DMS79 treated with DMSO at 0.1 percent for 48 hours (cell line): ENCODE measurements at places on chromosomes 2 and 18.

DNA sequence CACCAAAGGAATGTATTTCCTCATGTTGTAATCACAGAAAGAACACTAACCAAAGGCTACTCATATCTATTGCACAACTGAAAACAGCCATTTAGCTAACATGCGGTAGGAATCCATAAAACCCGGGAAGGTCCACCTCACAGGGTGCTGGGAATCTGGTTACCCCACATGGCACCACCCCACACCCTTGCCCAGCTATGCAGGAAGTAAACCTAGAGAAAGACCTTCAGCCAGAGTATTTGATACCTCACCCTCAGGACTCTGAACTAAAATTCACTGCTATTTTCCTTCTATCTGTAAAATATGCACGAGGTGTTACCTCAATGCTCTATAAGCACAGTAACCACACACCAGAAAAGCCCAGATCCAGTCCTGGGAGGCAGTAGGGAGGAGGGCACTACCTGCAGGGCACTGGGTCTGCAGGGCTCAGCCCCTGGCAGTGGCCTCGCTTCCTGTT lies 45.8 kb downstream of the PTPN2 start:
- DNase-seq = no peak

DNA sequence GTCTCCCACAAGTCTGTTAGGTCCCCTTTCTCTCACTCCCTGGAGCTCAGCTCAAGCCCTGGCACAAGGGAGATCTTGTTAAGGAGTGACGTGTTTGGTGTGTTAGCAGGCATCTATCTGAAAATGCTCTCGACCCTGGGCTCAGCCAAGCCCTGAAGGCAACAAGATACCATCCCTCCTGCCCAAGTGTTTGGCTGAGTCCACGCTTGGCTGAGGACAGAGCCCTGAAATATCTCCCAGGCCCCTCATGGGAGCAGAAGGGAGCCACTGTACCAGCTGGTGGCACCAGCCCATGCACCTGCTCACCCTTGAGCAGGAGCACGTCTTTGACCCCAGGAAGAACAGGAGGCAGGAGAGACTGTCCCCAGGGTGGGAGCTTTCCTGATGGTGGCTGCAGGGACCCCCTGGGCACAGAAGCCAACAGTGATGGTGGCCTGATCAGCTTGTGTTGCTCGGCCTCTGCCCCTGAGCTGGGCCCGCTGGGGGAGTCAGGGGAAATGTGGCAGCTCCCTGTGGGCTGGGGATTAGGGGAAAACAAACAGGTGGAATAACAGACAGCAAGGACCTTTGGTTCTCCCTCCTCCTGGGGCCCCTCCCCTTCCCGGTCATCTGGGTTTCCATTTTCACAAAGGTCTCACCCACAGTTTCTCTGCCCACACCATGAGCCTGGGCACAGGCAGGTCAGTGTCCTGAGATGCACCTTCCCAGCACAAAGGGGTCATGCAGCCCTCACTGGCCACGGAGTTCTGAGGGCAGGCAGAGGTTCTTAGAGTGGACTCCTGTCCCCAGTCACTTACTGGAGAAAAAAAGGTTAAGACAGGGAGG lies 91.6 kb downstream of the RHOB start:
- peak; percentile 67 for DNase-seq

GRCh38 chr2:27320958-27321543 lies 1.8 kb downstream of the MPV17 start:
- no peak for DNase-seq

- no peak for DNase-seq
Measured at GRCh38 chr18:22840606-22841144, 92.5 kb upstream of the RBBP8 start.

DNA sequence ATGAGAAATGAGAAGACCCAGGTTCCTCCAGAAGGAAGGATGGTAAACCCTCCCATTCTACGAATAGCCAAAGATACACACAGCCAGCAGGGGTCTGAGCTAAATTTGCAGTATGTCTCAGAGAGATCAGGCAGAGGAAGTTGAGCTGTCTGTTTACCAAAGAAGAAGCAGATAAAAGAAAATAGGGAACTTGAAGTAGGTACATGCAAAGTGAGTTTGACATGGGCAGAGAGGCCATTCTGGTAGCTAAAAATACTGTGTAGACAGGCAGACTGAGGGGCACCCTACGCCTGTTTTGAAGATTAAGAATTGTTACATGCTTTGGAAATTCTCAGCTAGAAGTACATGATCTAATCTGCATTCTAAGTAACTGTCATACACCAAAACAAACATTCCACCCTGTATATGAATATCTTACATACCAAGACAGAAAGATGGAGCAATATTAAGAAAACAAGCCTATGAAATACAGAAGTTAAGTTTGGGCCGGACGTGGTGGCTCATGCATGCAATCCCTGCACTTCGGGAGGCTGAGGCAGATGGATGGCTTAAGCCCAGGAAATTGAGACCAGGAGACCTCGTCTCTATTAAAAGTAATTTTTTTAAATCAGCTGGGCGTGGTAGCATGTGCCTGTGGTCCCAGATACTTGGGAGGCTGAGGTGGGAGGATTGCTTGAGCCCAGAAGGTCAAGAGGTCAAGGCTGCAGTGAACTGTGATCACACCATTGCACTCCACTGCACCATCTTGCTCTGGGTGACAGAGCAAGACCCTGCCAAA lies 157.9 kb downstream of the ANKRD44 start:
- DNase-seq = no peak

DNA sequence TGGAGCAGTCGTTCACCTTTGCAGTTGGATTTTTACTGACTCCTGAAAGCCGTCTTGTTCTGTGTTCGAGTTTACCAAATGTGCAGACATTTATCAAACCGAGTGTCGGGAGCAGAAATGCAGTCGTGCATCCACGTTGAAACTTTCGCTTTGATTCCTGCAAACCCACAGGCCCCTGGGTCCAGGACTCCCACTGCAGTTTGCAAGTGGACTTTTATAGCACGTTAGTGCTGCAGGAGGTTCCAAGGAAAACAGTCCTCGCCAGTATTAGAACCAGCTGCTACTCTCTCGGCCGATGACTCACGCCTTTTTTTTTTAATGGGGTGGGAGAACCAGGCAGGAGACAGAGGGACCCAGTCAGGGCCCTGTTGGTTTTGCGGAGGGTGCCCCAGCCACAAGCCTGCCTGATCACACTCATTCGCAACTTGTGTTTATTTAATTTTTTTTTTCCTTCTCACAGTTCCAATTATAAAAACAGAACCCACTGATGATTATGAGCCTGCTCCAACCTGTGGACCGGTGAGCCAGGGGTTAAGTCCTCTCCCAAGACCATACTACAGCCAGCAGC lies 90.1 kb downstream of the NFATC1 start:
- no peak for DNase-seq

GRCh38 chr2:241880311-241881073 lies 11.0 kb downstream of the RTP5 start:
- DNase-seq = no peak

DNA sequence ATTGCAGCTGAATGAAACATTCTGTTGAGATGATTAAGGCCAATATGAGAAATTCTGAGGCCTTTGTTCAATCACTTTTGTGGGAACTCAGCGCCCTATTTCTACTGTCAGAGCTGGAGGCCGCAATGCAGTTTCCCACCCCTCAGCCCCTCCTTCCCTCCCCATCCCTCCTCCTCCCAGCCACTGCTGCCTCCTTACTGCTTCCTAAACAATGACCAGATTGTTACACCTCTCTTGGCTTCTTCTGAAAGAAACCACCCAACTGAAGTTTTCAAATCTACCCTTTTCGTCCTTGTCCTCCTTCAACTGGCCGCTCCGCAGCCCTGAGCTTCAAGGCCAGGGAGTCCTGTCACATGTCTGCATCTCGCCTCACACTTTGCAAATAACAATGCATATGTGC lies 36.7 kb upstream of the MAPK4 start:
- DNase-seq = no peak
